ENCODE measurements at places on chromosomes 6 and 20.

DNA sequence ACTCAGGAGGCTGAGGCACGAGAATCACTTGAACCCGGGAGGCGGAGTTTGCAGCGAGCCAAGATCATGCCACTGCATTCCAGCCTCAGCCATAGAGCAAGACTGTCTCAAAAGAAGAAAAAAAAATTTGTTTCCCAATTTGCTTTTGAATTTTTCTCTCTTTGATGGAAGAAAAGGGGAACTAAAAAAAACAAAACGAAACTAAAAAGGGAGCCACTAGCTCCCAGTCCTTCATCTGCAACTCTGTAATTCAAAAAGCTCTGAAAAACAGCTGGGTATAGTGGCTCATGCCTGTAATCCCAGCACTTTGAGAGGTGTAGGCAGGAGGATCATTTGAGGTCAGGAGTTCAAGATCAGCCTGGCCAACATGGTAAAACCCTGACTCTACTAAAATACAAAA is 9.5 kb downstream of the OVOL2 start:
- no peak for DNase-seq

DNA sequence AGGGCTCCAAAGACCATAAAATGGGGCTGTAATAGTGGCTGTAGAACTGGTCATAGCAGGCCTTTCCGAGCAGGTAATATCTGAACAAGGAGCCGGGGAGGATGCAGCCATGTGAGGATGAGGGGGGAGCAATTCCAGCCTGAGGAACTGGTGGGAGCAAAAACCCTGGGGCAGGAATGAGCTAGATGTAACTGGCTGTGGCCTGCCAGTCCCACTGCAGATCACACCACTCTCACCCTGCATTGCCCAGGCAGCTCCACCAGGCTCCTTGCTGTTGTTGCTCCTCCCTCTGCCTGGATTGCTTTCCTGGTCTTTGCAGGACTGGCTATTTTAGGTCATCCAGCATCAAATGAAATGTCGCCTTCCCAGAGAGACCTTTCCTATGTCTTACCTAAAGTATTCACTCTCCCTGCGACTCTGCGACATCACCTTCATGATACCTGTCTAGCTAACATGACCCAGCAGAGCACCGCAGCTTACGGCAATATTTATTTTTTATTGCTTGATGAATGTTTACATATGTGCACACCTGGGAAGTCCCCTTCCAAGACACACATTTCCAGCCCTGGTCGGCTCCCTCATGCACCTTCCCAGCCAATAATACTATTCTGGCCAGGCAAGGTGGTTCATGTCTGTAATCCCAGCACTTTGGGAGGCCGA is 2.4 kb upstream of the ZFP64 start:
- DNase-seq = no peak

DNA sequence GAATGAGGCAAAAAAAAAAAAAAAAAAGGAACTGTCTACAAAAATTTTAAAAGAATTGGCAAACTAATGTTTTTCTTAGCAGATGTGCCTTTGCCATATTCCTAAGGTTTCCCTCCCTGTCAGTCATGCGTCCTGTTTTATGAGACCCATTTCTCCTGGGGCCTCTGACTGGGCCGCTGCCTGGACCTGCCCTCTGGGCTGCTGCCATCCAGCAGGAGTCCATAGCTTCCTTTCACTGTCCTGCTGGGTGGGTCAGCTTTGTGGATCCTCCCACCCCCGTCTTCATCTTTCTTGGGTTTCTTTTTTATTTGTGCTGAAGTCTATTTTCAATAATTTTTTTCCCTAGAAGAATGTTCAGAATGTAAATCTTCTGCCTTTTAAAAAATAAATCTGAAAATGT is 110.8 kb upstream of the SCP2D1 start:
- no peak for DNase-seq

GRCh38 chr6:148430897-148431296 is 88.3 kb downstream of the SASH1 start:
- DNase-seq = no peak

DNA sequence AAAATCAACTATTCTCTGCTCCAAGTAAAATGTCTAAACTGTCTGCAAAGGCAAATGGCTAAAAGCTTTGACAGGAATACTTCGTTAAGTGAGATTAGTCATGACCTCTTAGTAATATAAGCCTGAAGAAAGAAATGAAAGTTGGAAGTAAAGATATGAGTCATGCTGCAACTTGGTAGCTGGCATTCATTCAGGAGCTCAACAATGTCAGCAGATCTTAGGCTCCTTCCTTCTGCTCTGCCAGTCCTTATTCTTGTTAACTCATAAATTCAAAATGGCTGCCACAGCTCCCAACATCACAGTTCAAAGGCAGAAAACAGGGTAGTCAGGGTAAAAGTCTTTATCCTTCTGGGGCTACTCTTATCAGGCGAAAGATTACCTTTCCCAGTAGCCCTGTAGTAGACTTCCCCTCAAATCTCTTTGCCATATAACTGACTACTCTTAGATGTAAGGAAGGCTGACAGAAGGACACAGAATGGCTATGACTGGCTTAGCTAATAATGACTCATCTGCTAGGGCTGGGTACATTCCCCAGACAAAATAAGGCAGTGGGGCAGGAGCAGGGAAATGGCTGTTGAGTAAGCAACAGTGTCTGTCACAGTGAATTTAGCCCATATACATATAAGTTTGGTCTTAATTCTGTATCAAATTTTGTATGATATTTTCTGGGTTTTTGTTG is 24.4 kb upstream of the C6orf62 start:
- DNase-seq = no peak

GRCh38 chr20:19375395-19375794 is 163.0 kb downstream of the SLC24A3 start:
- DNase-seq = no peak

- DNase-seq = no peak
Measured at GRCh38 chr6:152461556-152461955, 175.6 kb downstream of the SYNE1 start.

GRCh38 chr20:52439375-52439774 is 247.8 kb upstream of the ZFP64 start:
- no peak for DNase-seq

DNA sequence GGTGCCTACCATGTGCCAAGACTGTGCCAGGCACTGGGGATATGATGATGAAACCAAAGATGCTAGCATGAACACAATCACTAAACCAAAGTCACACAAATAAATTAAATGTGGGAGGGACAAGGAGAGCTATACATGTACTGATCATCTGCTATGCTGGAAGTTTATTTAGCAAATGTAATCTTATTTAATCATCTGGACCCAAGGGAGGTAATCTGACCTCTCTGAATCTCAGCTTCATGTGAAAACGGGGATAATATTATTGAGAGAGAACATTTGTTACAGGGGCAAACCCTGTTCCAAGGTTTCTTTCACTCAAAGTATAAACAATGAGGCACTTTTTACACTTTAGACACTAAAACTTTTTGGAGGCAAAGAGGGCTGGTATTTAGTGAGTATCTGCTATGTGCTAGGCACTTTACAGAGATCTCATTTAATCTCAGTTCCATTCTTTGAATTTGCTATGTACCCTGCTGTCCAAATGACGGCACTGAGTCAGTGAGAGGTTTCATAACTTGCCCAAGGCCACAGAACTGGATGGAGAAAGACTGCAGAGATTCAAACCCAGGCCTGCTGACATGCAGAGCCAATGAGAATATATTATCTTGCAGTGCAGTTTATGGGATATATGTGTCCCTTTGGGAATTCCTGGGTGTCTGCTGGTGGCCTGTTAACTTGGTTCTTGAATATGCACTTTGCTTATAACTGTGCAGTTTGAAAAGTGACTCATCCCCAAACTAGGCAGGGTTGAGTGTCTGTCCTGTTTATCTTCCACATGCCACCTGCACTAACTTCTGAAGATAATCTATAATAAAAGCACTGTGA is 3.3 kb upstream of the ASXL1 start:
- DNase-seq = no peak

GRCh38 chr6:151060096-151060765 is 179.5 kb upstream of the AKAP12 start:
- DNase-seq = no peak

DNA sequence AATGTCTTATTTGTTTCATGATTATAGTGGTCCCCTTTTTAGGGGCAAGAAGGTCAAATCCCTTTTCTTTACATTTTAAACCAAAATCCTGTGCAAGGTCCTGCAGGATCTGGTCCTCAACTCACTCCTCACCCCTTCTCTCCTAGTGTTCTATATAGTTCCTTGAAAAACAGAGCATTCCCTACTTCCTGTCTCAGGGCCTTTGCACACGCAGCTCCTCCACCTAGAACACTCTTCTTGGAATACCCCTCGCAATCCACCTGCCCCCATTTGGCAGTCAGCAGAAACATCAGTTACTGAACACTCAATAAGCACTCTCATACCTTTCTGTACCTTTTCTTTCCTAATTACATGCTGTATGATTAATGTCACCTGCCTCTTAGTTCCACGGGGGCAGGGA is 3.2 kb upstream of the ATP5F1E start:
- no peak for DNase-seq

GRCh38 chr6:42989923-42990322 is 5.6 kb downstream of the PPP2R5D start:
- DNase-seq = no peak

DNA sequence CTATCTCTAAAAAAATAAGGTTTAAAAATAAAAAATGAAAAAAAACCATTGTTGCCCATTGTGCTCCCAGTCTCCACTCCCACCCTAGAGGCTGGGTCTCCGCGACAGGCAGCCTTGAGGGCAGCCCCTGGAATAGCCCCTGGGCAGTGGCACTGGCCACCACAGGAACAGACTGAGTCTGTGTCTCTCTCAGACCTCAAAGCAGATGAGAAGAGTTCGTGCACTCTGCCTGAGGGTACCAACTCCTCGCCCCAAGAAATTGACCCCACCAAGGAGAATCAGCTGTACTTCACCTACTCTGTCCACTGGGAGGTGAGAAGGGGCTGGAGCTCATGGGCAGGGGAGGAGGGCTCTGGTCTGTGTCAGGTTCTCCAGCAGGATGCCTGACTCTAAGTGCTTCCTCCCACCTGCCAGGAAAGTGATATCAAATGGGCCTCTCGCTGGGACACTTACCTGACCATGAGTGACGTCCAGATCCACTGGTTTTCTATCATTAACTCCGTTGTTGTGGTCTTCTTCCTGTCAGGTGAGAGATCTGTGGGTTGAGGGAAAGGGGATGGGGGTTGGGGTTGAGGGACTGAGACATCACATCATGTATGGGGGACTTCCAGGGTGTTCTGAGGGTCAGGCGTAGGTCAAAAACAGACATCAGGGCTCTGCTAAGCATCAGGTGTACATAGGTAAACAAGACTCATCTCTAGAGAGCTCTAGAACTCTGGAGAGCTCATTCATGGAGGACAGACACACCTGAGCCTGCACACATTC is 35.6 kb downstream of the TM9SF4 start:
- DNase-seq = no peak

GRCh38 chr20:33251496-33251895 is 15.7 kb downstream of the BPIFA1 start:
- DNase-seq = no peak

DNA sequence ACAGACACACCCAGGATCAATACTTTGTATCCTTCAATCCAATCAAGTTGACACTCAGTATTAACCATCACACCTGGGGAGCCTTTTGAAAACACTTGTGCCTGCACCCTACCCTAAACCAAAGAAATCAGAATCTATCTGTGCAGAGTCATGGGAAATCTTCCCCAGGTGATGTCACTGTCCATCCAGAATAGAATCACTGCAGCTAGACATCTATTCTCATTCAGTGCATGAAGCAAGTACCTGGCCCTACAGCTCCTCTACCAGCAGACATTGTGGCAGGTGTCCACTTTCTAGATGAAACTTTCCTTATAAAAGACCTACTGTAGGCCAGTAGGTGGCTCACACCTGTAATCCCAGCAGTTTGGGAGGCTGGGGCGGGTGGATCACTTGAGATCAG is 262.4 kb upstream of the MARCKS start:
- DNase-seq = no peak

DNA sequence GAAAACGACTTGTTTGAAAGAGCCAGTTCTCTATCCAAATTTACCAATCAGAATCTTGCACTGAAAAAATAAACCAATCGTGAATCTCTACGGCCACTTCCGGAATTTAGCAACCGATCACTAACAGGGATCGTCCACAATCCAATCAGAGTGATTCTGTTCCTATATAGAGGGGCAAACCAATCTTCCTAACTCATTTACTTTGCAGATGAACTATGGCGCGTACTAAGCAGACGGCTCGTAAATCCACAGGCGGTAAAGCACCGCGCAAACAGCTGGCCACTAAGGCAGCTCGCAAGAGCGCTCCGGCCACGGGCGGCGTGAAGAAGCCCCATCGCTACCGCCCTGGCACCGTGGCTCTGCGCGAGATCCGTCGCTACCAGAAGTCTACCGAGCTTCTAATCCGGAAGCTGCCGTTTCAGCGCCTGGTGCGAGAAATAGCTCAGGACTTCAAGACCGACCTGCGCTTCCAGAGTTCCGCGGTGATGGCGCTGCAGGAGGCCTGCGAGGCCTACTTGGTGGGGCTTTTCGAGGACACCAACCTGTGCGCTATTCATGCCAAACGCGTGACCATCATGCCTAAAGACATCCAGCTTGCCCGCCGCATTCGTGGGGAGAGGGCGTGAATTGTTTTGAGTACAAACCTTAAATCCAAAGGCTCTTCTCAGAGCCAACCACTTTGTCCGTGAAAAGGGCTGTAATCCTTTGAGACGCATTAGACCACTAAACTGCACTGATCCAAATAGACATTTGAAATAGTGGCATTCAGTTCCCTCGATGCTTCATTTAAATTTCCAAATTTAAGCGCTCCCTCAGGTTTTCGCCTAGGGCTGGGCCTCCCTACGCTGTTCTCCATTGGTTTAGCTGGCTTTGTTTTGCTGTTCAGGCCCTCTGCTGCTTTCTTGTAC is 138.0 kb downstream of the HFE start:
- no peak for DNase-seq

Measured in stimulated activated CD4-positive, alpha-beta T cell treated with anti-CD3 and anti-CD28 coated beads, TNF-alpha, amount 100 ng/mL, for 4 hours (primary cell).